HuH-7.5 (cell line): ENCODE measurements at places on chromosomes 5 and 9.

DNA sequence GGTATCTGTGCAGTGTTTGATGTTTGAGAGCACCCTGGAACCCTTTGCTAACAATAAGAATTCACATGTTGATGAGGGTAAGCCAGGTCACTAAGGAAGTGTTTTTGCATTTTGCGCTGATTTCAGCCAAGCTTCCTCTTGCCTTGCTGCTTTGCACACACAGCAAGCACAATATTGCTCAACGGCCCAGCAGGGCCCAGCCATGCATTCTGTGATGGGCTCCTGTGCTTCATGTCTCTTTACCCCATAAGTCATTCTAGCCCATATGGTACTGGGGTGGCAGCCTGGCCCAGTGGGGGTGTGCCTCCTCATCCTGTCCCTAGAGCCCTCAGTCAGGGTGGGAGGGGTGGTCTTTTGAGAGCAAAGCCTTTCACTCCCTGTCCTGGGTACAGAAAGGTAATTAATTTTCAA lies 481.3 kb downstream of the GADD45G start:
- DNase-seq: no peak

- DNase-seq: no peak
Observed at GRCh38 chr9:5832071-5832537, 813 bp downstream of the ERMP1 start.

DNA sequence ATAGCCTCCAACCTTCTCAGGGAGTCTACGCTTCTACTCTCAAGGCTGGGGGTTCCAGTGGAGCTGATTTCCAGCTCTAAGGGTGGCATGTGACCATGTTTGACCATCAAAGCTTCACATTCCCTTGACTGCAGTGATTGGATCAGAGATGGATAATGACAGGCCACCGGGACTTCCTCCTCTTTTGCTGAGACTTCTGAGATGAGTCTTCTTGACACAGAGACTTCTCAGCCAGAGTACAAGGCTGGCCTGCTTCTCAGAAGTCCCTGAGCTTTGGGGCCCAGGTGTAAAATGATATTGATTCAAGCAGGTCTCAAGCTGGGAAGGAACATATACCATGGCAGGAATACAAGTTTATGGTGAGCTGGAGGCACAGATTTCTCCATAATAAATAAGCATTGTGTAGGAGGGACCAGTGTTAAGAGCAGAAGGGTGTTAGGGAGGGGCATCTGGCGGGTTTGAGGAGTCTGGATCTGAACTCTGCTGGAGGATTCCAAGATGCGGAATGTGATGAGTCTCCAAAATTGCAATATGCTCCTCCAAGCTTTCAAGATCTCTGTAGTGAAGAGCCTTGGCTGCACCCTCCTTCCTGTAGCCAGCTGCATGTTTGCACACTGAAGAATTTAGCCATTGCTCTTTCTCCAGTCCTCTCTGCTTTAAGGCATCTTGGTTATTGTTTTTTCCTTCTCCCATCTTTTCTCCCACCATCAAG lies 41.7 kb upstream of the HSD17B4 start:
- DNase-seq: no peak

GRCh38 chr5:88675708-88676636 lies 207.0 kb downstream of the MEF2C start:
- DNase-seq: no peak

- DNase-seq: no peak
Observed at GRCh38 chr5:131952301-131952857, 6.9 kb upstream of the MEIKIN start.

GRCh38 chr9:105414947-105415661 lies 32.7 kb upstream of the FSD1L start:
- DNase-seq: peak; percentile 16

DNA sequence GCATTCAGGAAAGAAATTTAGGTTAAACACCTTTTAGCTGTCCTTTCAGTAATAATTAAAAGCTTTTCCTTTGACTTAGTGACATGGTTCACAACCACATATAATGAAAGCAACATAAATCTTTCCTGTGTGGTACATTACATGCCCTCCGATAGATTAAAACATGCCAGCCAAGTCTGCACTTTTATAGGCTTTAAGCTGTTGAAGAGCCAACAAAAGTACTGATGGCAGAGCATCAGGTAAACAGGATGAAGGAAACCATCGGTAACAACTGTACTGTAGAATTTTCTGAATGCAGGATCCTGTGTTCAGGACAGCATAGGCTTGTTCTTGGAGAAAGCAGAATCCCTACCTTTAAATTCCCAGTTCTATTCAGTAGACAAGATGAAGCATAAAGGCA lies 226.6 kb downstream of the MLLT3 start:
- no peak for DNase-seq

GRCh38 chr5:133371371-133372155 lies 240.8 kb downstream of the FSTL4 start:
- no peak for DNase-seq

DNA sequence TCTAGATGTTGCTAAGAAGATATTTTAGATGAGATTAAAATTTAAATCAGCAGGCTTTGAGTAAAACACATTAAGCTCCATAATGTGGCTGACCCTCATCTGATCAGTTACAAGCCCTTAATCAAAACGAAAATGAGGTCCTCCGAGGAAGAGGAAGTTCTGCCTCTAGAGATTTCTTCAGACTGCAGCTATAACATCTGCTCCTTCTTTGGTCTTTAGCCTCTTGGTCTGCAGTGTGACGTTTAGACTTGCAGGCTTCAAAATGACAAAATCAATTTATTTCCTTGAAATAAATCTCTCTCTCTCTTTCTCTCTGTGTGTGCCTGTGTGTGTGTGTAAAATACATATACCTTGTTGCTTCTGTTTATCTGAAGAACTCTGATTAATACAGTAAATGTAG lies 1429.8 kb upstream of the CDH9 start:
- DNase-seq: no peak

DNA sequence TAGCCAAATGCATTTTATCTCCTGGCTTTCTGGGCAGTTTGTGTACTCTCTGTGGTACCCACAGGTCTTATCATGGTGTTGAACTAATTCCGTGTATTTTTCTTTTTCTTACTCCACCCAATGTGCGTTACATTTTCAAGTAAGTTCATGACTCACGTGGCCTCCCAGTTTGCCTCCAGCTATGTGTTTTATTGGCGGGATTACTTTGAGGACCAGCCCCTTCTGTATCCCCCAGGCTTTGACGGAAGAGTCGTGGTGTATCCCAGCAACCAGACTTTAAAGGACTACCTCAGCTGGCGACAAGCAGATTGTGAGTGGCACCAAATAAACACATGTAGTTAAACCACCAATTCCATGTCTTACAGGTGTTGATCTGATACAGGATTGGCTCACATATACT lies 3.2 kb downstream of the THG1L start:
- no peak for DNase-seq

- no peak for DNase-seq
Observed at GRCh38 chr5:124736082-124736804, 10.2 kb downstream of the ZNF608 start.

DNA sequence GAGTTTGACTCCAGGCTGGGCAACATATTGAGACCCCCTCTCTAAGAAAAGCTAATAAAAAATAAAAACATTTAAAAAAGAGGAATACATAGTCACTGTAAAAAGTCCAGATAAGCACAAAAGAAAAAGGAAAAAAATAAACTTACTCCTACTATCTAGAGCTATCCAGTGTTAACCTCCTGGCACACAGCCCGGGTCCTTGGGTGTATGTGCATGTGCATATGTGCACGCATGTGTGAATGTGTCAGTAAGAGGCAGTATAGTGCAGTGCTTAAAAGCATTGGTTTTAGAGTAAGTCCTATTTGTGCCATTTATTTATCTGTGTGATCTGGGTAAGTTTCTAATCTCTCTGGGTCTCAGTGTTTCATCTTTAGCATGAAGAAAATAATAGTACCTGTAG lies 26.7 kb downstream of the FAM219A start:
- no peak for DNase-seq

GRCh38 chr5:134086943-134087305 lies 27.6 kb upstream of the TCF7 start:
- DNase-seq: no peak

- DNase-seq: no peak
Observed at GRCh38 chr9:2480255-2480837, 141.2 kb upstream of the VLDLR start.

DNA sequence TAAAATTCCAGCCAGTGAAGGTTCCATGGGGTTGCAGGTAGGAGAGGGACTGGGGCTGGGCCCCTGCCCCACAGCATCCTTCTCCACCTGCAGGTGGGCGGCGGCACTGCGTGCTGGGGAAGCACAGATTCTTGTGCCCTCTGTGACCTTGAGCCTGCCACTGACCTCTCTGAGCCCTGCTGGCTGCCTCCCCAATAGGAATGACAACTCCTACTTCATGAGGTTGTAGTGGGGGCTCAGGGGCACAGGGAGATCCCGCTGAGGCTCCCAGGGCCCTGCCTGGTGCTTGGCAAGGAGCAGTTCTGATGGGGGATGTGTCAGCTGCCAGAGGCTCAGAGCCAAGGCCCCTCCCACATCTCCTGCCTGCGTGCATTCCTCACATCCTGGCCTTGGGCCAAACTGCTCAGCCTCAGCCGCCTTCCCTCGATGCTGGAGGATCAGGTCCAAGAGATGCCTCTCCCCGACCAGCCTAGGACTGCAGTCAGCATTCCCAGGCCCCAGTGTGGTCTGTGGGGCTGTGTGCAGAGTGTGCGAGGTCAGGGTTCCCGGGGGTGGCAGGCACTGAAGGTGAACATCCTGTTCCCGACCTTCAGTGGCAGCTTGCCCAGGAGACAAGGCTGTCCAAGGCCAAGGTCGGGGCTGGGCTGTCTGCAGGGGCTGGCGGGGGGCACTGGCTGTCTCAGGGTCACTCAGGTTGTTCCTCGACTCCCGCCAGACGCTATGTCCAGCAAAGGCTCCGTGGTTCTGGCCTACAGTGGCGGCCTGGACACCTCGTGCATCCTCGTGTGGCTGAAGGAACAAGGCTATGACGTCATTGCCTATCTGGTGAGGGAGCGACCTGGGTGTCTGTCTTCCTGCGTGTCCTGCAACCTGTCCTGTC lies 7.0 kb downstream of the ASS1 start:
- peak; percentile 76 for DNase-seq

DNA sequence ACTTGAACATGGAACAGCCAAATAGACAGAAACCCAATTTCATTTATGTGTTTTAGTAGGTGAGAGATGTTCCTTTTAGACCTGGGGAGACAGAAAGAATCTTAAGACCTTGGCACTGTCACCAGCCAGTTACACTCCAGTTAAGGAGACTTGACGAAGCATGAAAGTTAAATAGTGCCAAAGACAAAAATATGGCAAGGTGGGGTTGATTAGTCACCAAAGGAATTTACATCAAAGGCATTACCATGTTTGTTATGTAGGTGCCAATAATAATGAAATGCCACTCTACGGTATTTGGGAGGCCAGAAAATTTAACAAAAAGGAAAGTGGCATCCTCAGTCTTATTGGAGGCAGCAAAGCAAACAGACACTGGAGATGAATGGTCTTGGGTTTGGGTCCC lies 9.2 kb upstream of the IL12B start:
- DNase-seq: no peak

GRCh38 chr5:173967241-173967640 lies 21.7 kb upstream of the C5orf47 start:
- DNase-seq: no peak

DNA sequence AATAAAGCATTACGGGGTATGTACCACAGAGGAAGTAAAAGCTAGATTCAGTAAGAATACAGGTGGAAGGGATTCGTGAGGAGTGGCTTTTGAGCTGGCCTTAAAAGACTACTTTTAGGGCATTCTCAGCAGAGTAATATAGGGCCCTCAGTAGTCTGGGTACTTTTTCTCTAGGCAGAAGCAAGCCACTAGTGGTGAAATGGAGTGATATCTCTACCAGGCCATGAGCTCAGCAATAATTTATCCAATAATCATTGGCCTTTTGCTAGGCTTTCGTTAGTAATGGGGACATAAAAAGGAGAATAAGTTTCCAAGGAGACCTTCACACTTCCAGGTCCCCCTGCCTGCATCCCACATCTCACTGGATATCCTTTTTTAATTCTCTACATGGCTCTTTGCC lies 1.7 kb downstream of the POLR3G start:
- DNase-seq: no peak

DNA sequence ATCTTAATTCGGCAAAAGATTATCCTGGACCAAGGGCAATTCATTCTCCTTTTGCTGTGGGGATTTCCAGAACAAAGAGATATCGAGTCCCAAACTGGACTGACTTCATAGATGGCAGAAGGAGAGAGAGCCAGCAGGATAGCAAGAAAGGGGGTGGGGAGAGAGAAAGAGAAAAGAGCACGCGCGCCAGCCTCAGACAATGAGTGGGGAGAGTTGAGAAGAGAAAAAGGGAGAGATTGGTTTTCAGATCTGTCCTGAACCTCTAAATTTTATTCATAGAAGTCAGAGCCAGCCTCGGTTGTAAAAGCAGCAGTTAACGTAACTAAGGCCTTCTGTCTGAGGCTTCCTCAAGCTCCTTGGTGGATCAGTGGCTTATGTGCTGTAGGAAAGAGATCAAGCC lies 55.3 kb upstream of the ALDH1B1 start:
- DNase-seq: no peak

DNA sequence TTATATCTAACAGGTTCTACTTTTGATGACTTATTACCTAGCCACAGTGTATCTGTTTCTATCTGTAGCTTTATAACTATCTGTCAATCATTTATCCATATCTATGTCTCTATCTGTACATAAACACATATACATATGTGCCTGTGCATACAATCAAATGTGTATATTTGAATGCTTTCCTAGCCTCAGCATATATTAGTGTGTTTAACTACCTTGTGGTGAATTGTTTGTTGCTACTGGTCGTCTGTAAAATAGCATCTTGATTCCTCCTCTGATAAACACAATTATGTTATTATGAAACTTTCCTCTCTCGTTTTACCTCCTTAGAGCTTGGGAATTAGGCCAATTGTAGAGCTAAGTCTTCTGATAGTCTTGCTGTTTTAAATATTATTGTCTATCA lies 44.4 kb downstream of the PARP8 start:
- DNase-seq: no peak

DNA sequence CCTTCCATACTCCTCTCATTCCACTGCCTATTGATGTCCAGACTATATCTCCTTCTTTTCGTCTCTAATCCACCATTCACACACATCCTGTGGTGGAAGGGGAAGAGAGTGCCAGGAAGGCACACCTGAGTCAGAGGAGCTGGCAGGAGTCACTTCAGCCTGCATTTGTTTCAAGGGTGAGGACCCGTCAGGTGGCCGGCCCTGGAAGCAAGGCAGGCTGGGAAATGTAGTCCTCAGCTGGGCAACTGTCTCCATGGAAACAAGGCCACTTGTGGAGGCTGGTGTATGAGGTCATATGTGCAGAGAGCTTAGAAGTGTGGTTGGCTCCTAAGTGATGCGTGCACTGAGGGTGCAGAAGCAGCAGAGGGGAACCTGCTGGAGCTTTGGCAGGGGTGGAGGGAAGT lies 278.4 kb downstream of the NSG2 start:
- DNase-seq: peak; percentile 45

DNA sequence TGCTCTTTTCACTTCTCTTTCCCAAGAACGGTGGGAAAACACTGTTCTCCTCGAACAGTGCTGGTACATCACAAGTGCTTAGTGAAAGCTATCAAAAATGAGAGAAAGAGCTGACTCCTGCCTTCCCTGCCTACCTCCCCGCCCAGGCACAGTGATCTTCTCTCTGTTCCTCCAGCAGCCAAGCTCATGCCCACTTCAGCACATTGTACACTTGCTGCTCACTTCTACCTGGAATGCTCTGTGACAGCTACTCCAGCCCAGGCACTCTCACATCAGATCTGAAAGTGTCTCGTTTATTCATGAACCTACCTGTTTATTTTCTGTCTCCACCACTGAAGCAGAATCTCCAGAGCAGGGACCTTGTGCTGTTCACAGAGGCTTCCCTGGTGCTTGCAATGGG lies 1.8 kb downstream of the SLC35D2 start:
- no peak for DNase-seq

- no peak for DNase-seq
Observed at GRCh38 chr9:108609227-108609896, 246.4 kb downstream of the ACTL7B start.

- no peak for DNase-seq
Observed at GRCh38 chr9:129889122-129889940, 54.1 kb downstream of the USP20 start.
